Umbilical cord (tissue), 2 donors: ENCODE measurements at places on chromosomes 3 and 15.

GRCh38 chr3:11689749-11690148 is 46.0 kb upstream of the VGLL4 start:
- DNase-seq, result no peak

DNA sequence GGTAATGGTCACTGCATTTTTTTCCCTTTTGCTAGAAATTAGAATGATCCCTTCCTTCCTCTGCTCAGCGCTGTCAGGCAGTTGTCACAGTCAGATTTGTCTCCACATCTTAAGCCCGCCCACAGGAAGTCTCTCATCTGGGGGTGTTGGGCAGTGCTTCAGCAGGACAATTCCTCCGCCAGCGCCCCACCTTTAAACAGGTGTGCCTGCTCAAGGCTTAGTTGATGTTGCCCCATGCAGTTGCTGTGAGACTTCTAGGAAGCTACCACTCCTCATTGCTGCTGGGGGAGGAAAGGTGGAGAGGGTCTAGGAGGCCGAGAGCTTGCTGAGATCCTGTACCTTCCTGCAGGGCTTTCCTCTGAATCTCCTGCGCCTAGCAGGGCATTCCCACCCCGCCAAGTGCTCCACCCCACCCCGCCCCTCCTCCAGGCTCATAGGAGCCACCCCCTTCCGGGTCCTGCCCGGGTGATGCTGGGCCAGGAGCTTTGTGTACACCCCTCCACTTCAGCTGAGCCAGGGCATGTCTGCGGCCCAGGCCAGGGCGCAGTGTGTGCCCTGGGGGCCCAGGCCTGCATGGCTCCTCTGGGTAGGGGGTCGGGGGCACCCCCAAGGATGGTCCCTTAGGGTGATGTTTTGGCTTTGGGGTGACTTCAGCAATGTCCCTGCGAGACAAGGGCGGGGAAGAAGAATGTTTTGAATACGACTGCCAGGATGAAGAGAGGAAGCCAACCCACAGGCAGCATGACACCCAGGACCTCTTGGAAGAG is 68.7 kb downstream of the TRAK1 start:
- peak; percentile 50 for DNase-seq

GRCh38 chr3:66642019-66642418 is 141.2 kb upstream of the LRIG1 start:
- DNase-seq, result no peak

- DNase-seq, result peak; percentile 38
Observed at GRCh38 chr15:93028632-93029213, 60.3 kb downstream of the RGMA start.
